ENCODE measurements at places on chromosomes 4 and X. TPM values are rescaled to one million over a fixed set of nuclear protein-coding genes. Genes with fewer than 3 reads are reported as not detected.

PAGE4 gene
- total RNA-seq, result not detected

MUC7 gene
- not detected for total RNA-seq

GRCh38 chrX:28609917-28610613 is 22.8 kb downstream of the IL1RAPL1 start:
- no peaks in the 10 kb centered on the region for H3K36me3 ChIP-seq
- no peaks in the 10 kb centered on the region for H3K27me3 ChIP-seq
- no peak overlapping the region for H3K4me3 ChIP-seq
- no peak for DNase-seq
- no peak overlapping the region for H3K27ac ChIP-seq

PAGE1 gene
- not detected for total RNA-seq

GRCh38 chr4:20645236-20645635 is 55.0 kb upstream of the PACRGL start:
- no peaks in the 10 kb centered on the region for H3K27me3 ChIP-seq
- H3K4me3 ChIP-seq, result no peak overlapping the region
- no peaks in the 10 kb centered on the region for H3K36me3 ChIP-seq
- H3K4me1 ChIP-seq, result no peaks in the 10 kb centered on the region
- DNase-seq, result no peak

PCYT1B gene
- 0.07 TPM for total RNA-seq

DNA sequence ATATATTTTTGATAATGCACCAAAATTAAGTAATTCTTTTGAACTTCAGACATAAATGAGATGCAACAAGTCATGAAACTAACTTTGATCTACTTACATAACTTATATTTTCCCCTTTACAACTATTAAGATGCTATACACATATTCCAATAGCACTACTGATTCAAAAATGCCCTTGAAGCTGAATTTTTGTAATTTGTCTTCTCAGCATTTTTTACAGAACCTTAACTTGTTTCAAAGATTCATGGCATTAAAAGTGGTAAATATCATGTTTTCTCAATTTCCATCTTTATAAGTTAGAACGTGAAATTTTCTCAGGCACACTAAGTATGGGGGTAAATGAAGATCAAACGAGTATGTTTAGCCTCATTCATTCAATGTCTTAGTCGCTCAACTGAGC is 460.0 kb upstream of the FAM241A start:
- no peak for DNase-seq
- H3K27ac ChIP-seq, result no peak overlapping the region
- no peaks in the 10 kb centered on the region for H3K4me1 ChIP-seq
- H3K4me3 ChIP-seq, result no peak overlapping the region

GRCh38 chr4:20253283-20253734 is 1.6 kb downstream of the SLIT2 start:
- H3K4me3 ChIP-seq, result peak overlapping the region; percentile 55
- H3K27ac ChIP-seq, result no peak overlapping the region
- no peak for DNase-seq
- H3K27me3 ChIP-seq, result peaks cover 41% of the 10 kb centered on the region

WWC2 gene
- 10.7 TPM for total RNA-seq

GAR1 gene
- total RNA-seq, result 3.0 TPM

CXXC4 gene
- total RNA-seq, result 0.36 TPM

DNA sequence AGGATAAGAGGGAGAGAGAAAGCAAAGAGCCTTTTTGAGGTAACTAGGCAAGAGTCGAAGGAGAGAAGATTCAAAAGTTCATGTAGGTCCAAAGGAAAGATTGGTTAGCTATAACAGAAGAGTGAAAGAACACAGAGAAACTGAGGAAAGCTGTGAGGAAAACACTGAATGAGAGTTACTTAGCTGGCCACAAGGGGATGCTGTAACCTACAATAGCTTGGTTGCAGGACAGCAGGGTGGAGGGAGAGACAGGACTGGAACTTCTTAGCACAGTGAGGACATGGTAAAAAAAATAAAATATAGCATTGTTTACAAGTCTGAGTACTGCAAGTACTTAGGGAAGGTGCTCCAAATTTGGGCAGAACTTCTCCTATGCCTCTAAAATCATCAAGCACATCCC is 48.3 kb downstream of the RAI2 start:
- no peak overlapping the region for H3K4me3 ChIP-seq
- H3K27me3 ChIP-seq, result no peaks in the 10 kb centered on the region
- H3K27ac ChIP-seq, result no peak overlapping the region
- no peaks in the 10 kb centered on the region for H3K4me1 ChIP-seq
- DNase-seq, result no peak

GRCh38 chrX:39904816-39905537 is 192.8 kb downstream of the BCOR start:
- no peaks in the 10 kb centered on the region for H3K36me3 ChIP-seq
- H3K27ac ChIP-seq, result no peak overlapping the region
- no peaks in the 10 kb centered on the region for H3K27me3 ChIP-seq
- no peak overlapping the region for H3K4me3 ChIP-seq
- no peaks in the 10 kb centered on the region for H3K4me1 ChIP-seq

IDS gene
- total RNA-seq, result 44.2 TPM

DNA sequence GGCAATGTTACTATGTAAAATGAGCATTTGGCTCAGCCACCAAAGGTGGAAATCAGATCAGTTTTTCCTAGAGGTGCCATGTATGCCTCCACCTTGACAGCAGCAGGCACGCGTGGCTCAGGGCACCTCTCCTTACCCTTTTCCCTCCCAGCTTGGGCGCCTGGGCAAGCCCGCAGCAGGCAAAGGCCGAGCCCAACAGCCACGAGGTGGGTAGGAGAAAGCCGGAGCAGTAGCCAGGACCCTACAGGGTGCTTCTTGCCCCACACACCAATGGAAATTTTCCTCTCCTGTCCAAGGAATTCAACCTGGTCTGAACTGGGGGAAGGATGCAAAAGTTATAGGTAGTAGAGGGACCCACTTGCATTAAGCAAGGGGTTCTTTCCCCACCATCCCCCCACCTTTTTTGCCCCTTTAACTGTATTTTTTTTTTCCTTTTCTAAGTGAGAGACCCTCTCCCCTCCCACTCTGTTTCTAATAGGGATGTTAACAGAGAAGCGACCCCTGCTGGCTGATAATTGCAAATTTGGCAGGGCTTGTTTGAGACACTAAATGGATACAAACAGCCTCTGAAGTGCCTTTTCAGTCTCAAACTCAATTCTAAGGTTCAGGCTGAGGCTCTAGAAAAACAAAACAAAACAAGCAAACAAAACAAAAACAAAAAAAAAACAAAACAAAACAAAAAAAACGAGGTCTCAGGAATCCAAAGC is 895.1 kb downstream of the PCDH18 start:
- H3K36me3 ChIP-seq, result no peaks in the 10 kb centered on the region
- H3K27me3 ChIP-seq, result no peaks in the 10 kb centered on the region
- DNase-seq, result no peak
- H3K4me1 ChIP-seq, result no peaks in the 10 kb centered on the region
- no peak overlapping the region for H3K4me3 ChIP-seq
- H3K27ac ChIP-seq, result no peak overlapping the region

GRCh38 chr4:19774690-19775256 is 476.9 kb upstream of the SLIT2 start:
- H3K27ac ChIP-seq, result no peak overlapping the region
- no peaks in the 10 kb centered on the region for H3K27me3 ChIP-seq
- no peaks in the 10 kb centered on the region for H3K36me3 ChIP-seq

- no peak overlapping the region for H3K27ac ChIP-seq
- no peak for DNase-seq
- no peaks in the 10 kb centered on the region for H3K27me3 ChIP-seq
- no peaks in the 10 kb centered on the region for H3K4me1 ChIP-seq
- no peak overlapping the region for H3K4me3 ChIP-seq
Measured at GRCh38 chr4:56671373-56671772, 9.7 kb downstream of the HOPX start.

PARM1 gene
- total RNA-seq, result 13.1 TPM

TEC gene
- total RNA-seq, result 1.3 TPM

SASH3 gene
- 1.3 TPM for total RNA-seq

TAF7L gene
- not detected for total RNA-seq
